ENCODE measurements at places on chromosomes 2 and 18. TPM values are rescaled to one million over a fixed set of nuclear protein-coding genes. Genes with fewer than 3 reads are reported as not detected.

UGT1A8 gene
- not detected for total RNA-seq

TNFAIP6 gene
- 0.78 TPM for total RNA-seq

MROH2A gene
- total RNA-seq = not detected

CTDSP1 gene
- total RNA-seq = 96.6 TPM

CD226 gene
- total RNA-seq = 26.5 TPM

SMPD4 gene
- total RNA-seq = 43.5 TPM

GRCh38 chr2:26564121-26564644 is 77.0 kb downstream of the CIB4 start:
- no peak for DNase-seq

DNA sequence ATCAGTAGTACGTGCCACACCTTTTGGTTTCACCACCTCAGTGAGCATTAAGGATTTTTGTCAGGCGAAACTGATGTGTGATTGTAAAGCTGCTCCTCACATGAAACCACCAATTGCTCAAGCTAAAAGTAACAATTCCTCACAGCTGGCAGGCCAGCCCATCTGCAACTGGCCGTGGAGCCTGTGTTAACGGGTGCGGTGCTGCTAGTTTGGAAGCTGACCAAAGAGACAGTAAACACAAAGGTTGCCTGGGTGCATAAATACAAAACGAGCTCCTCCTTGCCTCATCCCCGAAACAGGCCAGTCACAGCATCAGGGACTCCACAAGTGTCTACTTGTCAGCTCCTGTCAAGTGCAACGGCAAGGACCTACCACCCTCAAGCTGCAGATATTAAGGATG is 32.0 kb downstream of the LGALSL start:
- no peak for DNase-seq

DNA sequence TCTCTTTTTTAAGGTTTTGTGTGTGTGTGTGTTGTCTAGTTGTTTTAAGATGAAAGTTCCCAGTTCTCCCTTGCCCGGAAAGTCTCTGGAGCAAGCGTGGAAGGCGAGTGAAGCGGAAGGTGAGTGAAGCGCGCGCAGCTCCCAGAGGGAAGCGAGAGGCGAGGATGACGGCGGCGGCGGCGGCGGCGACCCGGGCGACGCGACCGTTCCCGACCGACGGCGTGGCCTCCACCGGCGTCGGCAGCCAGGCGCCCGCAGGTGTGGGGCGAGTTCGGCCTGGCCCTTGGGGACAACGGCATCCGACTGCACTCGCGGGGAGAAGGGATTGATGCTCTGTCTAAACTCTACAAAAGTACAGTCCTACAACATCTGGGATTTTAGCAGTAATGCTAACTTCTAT is 321.9 kb downstream of the CELF4 start:
- no peak for DNase-seq

DNA sequence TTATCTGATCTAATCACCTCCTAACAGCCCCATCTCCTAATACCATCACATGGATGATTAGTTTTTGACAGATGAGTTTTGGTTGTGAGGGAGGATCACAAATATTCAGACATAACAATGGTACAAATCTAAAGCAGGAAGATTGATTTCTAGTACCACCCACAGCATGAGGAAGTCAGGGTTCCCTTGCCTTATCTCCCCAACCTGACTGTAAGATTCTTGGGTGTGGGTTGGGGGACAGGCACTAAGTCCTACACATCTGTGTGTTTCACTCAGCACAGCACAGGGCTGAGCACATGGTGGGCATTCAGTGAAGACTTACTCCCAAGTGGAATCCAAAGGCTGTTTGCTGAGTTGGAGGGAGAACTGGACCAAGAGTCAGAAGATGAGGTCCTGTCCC is 93.8 kb upstream of the CXCR4 start:
- no peak for DNase-seq

DNA sequence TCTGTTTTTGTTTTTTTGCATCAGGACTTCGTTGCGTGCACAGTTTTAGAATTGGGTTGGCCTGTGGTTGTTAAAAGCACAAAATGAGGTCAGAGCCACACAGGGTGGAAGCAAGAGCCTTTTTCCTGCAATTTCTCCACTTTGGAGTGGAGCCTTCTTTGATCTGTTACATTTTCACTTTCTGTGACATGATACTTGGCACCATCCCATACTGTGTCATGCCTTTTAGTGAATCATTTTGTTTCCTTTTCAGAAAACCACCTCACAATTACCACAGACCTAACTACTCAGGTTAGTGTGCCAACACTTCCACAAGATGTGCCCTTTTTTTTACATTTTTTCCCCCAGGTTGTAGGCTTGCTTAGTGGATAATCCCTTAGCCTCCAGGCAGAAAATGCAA is 32.5 kb downstream of the MERTK start:
- no peak for DNase-seq

GRCh38 chr18:3281456-3282400 is 19.8 kb downstream of the MYL12B start:
- DNase-seq = no peak

- DNase-seq = no peak
These were observed 403.3 kb upstream of the SMIM21 start for GRCh38 chr18:75830828-75831227.

DNA sequence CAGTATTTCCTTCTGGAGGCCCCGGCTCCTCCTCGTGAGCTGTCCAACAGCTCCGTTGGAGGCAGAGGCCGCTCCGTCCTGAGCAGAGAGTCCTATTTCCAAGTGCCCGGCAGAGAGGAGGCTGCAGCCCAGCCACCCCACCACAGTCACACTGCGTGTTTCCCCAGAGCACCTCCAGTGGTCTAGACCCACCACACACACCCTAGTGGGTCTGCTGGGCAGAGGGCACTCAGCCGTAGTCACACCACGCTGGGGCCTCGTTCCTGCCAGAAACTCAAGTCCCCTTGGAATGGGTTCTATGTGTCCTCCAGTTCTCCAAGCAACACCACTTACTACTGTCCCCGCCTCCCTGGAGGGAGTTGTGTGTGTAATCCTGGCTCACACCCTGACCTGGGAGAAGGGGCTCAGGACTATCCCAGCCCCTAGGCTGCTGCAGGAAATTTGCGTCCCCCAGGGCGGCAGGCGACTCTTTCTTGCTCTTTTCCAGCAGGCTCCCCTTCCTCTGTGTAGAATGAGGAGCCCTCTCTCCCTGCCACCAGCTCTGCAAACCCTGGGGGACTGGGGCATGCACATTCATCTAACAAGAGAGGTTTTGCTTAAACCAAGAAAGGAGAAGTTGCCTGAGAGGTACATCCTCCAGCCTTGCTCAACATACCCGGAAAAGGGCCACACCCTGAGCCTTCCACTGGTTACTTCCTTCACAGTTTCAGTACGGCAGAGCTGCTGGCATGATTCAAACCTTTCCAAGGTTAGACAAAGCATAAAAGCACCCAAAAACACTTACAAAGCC is 114.1 kb downstream of the NDUFA10 start:
- DNase-seq = no peak

GRCh38 chr2:214192711-214193110 is 218.1 kb upstream of the VWC2L start:
- DNase-seq = no peak

DNA sequence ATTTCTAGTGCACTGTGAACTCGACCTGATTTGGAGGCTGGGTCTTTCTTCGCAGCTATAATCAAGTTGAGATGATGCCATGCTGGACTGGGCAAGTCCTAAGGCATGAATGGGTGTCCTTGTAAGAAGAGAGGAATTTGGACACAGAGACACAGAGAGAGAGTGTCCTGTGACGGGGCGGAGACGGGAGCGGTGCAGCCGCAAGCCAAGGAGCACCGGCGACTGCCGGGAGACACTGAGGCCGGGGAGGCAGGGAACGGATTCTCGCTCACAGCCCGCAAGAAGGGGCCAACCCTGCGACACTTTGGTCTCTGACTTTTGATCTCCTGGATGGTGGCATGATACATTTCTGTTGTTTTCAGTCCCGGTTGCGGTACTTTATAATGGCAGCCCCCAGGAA is 22.4 kb upstream of the MBP start:
- DNase-seq = peak; percentile 68

DNA sequence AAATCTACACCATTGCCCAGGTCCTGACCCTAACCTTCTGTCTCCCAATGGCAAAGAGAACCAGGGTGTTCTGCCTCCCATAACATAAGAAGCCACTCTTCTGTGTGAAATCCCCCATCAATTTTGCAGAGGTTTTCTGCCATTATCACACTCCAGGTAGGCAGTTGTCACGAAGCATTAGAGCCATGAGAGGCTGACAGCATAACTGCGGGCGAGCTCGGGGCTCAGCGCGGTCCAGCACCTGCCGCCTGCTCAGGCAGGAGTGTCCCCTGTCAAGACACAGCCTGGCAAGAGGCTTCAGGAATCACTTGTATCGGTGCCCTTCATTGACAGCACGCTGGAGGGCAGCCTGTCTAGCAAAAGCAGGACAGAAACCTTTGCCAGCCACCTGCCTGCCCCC is 251.2 kb downstream of the SATB2 start:
- DNase-seq = no peak

GRCh38 chr18:66616523-66616983 is 12.7 kb upstream of the CDH19 start:
- DNase-seq = no peak

- DNase-seq = no peak
These were observed at the start of gene PER2 for GRCh38 chr2:238287737-238288649. Gene PER2, minus strand, starts transcription at chr2:238288610. Its CDS starts 10,674 bp downstream, at chr2:238277936.

DNA sequence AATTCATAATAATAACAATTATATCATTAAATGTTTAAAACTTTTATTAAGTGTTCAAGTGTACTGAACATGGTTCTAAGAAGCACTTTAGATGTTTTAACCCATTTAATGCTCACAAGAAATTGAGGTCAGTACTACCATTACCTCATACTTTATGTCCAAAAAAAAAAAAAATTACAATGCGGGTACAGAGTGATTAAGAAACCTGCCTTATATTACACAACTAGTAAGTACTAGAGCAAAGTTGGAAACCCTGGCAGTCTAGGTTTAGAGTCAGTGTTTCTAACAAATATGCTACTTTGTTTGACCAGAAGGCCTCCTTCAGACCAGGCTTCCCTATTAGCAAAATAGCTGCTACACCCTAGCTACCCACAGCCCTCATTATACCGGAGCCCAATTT is 28.5 kb downstream of the PLEKHM3 start:
- no peak for DNase-seq

DNA sequence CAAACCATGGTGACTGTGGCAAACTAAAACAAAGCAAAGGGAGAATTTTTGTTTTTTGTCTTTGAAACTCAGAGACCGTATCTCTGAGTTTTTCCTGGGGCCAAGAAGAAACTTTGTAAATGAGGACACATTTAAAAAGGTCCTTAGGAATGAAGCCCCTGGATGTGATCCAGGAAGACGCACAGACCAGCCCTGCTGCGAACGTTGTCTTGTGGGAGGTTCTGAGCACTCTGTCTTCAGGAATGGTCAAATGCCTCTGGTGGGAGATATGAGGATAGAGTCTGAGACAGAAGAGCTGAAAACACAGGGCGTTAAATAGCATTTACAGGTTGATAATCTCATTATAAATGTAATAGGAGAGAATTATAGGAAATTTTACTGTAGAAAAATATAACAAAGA is 893.5 kb upstream of the KLHL29 start:
- no peak for DNase-seq

GRCh38 chr2:60707750-60708371 is 48.2 kb upstream of the PAPOLG start:
- no peak for DNase-seq

DNA sequence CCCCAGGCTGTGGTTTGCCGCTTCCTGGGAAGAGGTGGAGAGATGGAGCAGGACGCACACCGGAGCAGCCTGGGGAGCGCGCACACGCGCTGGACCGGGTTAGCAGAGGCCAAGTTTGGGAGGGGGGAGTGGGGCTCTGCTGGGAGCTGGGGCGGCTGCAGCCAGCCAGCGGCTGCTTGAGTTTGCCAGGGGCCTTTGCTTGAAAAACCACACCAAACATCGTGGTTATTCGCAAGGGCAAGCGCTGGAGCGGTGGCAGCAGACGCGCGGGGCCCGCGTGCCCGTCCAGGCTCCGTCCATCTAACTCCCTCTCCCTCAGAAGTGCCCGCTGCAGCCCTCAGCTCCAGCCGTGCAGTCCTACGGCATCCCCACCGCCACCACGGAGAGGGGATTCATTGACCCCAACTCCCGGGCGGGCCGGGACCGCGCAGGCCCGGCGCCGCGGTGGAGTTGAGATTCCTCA is 4.6 kb downstream of the PTGR3 start:
- DNase-seq = no peak

GRCh38 chr2:234469251-234469845 is 27.5 kb downstream of the ARL4C start:
- DNase-seq = no peak

DNA sequence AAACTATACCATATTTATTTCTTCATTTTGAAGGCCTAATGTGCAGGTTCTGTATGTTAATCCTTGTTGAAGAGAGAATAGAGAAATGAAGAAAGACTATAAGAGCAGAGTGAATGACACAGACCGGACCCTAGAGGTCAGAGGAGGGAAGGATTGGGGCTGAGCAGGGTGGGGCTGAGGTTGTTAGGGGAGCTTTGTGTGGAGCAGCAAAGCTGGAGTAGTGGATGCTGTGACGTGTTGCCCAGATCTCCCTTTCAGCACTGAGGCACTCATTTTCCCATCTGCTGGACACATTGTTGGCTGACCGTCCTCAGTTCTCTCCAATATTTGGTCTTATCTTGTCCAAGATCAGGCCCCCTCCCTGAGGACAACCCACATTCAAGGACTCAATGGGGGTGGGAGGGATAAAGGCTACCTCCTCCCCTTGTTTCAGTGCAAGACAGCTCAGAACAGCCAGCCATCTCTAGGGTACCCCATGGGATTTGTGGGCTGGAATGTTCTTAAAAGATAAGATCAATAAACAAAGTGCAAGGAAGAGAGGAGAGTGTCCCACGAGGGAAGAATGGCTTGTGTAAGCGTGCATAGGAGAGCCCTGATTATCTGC is 143.6 kb downstream of the TDRD15 start:
- DNase-seq = no peak

DNA sequence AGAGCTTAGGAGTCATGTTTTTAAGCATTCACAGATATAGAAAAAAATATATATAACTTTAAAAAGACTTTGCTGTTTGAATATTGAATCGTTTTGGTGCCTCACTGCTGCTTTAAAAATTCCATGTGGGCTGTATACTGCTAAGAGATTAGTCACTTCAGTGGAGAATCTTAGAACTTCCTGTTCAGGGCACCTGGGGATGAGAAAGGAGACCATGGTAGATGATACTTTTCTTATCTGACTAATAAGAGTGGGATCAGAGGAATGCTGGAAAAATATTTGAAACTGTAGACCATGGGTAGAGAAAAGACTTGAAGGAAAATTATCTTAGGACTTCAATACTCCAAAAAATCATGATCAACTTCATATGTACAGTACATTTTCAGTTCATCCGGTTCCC is 442.2 kb upstream of the SETBP1 start:
- no peak for DNase-seq

GRCh38 chr2:207487650-207488311 is 42.0 kb upstream of the CREB1 start:
- DNase-seq = no peak

DNA sequence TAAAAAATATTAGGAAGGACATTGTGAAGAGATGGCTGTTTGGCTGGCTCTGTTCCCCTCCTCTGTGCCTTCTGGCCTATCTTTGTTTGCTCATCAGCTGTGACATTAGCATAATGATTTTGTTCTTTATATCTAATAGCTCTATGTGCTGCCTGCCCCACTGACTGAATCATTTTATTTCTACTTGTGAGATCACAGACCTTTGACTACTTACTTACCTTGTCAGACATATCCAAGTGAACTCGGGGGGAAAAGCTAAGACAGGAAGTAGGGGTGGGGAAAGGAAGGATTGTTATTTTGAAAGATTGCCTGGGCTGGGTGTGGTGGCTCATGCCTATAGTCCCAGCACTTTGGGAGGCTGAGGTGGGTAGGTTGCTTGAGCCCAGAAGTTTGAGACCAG is 104.2 kb downstream of the ASAP2 start:
- DNase-seq = no peak
